ENCODE measurements at places on chromosomes 11 and 22.

DNA sequence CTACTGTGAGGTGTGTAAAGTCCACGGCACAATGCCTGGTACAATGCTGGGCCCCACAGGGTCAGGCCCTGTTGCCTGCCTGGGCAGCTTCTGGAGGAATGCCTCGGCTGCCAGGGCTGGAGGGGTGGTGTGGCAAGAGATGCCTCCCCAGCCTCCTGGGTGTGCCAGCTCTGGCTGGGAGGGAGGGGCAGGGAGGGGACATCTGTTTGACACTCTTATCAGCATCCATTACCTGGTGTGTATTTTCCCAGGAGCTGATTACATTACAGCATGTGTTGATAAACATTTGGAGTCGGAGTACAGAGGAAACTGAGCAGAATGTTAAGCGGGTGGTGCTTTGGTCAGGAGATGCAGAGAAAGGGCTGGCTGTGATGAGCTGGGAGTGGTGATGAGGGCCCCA lies 11.0 kb upstream of the NECTIN1 start:
- no peak for DNase-seq

GRCh38 chr22:22246706-22247105 lies 2.1 kb downstream of the VPREB1 start:
- no peak for DNase-seq

DNA sequence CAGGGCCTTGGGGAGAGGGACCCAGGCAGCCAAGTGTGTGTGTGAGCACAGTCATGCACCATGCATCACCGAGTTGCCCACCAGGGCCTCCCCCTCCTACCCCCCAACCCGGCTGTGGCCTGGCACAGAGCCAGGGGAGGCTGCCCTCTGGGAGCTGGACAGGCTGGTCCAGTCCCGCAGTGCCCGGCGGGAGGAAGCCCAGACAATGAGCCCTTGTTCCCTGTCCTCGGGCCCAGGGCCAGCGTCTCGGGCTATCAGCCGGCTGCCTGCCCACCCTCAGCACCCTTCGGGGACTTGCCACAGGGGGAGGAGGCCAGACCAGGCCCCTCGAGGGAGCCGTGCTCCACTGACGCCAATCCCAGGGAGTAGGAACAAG lies 4.5 kb downstream of the LRRC75B start:
- no peak for DNase-seq

DNA sequence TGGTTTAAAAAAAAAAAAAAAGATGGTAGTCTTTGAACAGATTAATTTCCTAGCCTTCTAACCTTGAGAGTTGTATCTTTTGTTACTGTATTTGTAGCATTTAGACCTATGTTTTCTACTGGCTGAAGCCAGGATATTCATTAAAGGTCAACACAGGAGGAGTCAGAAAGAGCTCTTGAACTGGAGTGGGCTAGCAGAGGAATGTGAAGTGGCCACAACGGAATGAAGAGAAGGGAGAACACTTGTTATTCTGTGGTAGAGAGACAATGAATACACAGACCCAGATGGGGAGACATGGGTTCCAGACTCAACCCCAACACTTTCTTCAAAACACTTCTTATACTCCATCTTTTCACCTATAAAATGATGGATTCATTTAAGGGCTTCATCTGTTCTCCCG lies 88.1 kb downstream of the RELT start:
- no peak for DNase-seq

DNA sequence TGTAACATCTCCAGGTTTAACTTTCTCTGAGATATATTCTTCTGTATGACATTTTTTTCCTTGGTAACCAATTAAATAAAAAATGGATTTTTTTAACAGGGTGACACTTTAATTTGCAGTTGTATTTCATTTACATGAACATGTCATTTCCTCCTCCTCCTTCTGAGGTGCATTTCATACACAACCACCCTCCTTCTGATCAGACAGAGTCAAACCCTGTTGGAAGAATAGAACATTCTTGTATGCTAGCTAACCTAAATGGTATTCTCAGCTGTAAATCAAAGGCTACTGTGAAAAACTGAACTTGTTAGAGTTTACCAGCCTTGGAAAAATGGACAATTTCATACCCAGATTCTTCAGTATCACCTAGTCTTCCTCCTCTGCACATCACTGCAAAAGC lies 52.7 kb upstream of the CHRM4 start:
- no peak for DNase-seq

- no peak for DNase-seq
Observed at GRCh38 chr11:74403607-74404321, 5.5 kb upstream of the PGM2L1 start.

DNA sequence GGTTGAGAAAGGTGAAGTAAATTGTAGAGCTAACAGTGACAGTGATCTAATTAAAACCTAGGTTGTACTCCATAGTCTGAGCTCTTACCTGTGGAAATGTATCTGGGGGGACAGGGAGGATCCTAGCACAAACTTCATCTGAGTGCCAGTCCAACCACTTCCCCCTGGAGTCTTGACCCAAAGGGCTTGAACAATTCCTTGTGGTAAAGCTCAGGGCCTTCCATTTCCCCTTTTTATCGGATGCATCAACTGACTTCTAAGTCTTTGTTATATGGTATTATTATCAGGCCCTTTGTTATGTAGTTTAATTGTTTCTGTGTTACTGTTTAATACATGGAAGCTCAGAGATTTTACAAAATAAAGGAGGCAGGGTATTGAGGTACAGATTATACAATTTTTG lies 140.2 kb upstream of the SESN3 start:
- no peak for DNase-seq

DNA sequence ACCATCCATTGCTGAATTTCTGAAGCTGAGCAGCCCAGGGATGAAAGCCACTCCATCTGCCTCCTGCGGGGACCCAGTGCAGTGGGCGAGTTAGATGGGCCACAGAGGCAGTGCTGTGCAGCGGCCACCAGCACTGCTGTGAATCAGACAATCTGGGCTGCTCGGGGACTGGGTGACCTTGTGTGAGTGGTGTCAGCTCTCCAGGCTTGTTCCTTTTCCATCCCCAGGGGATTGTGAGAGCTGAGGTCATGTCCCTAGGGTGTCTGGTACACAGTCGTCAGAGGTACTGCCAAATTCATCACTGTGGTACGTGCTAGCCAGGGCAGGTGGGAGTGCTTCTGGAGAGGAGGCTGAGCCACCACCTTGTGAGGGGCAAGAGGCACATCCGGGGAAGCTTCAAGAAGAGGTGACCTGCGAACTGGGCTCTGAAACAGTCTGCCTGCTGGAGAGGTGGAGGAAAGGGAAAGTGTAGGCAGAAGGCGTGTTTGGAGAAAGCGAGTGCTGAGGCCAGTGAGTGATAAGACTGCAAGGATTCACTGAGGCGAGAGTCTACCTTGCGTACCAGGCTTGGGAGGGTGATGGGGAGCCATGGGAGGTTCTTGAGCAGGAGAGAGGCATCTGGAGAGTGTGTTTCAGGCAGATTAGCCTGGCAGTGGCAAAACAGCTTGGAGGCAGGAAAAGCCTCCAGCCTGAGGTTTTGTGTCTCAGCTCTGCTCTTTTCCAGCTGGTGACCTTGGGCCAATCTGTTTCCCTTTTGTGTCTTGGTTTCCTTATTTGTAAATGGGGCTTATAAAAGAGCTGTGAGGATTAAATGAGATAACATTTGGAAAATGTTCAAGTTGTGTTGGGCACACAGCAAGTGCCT lies 22.7 kb downstream of the CACNA1I start:
- no peak for DNase-seq

- DNase-seq = no peak
Observed at GRCh38 chr11:12198251-12199222, 88.1 kb downstream of the MICAL2 start.

DNA sequence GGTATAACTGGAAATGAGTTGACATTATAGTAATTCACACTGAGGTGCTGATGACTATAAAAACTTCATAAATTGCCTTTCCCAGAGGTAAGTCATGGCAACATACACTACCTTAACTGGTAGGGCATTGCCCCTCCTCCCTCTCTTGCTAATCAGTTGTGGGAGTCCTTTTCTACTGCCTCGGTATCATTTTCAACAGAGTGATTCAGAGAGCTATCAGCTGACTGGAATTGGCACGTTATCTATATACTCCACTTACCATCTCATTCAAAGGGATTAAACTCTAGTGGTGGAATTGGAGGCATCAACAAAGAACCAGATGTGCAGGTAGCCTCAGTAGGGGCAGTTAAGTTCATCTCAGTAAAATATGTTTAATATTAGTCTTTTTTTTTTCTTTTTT lies 8.0 kb upstream of the NUP160 start:
- DNase-seq = no peak

GRCh38 chr22:23193196-23193827 lies 13.0 kb downstream of the BCR start:
- DNase-seq = no peak

DNA sequence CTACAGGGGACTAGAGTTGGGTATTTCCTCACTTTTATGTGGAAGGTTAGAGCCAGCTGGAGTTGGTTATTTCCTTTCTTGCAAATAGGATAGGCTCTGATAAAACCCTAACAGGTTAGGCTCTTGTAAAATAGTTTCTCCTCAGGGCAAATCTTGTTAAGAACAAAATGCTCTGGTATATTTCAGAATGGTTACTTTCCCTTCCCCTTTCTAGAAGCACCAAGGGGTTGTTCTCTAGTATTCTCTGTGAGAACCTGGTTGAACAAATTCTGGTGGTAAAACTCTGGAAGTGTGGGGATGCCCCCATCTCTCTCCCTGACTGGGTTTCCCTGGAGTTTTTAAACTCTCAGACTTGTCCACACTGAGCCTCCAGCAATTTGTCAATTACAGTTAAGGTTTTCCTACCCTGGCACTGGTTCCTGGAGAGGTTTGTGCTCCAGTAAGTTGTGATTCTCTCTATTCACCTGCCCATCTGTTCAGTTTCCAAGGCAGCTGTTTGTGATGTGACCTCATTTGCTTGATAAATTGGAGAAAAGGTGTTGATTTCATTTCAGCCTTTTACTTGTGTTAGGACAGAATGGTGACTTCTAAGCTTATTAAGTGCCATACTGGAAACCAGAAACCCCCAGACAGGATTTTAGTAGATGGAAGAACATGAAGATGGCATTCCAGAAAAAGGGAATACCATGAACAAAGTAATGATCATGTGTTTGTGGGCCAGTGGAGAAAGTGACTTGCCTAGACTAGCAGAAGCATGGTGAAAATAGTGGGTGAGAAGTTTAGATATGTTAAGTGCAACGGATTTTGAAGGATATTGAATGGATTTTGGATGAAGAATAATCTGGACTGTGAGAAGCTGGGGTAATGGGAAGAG lies 64.6 kb downstream of the EXT2 start:
- no peak for DNase-seq

DNA sequence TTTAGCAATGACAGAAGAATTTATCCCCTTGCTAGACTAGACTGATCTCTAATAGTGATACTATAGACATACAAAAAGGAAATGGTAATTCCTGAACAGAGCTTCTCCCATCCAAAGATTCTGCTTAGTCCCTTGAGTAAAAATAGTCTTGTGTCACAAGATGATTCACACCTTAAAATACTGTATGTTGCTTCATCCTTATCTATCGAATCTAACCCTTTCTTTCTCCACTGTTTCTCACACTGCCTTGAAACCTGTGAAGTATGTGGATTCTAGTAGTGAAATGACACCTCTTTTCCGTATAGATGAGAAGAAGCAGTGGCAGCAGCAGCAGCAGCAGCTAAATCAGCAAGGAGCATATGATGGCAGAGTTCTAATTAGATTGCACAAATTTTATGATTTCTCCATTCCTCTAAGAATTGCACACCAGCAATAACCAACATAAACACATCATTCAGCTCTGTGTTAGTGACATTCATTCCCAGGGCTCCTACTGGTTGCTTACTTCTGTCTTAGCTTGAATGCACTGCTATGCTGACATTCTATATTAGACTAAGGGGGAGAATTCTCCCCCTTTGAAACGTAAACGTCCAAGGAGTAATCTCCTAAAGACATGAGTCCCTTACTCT lies 14.6 kb downstream of the KCNA4 start:
- no peak for DNase-seq

- no peak for DNase-seq
Observed at GRCh38 chr11:11553573-11553972, 68.2 kb downstream of the GALNT18 start.

- DNase-seq = no peak
Observed at GRCh38 chr11:119065369-119065768, 2.2 kb upstream of the VPS11 start.
